ENCODE measurements at places on chromosomes 7 and 10.

GRCh38 chr7:79434098-79434497 is 19.4 kb downstream of the MAGI2 start:
- DNase-seq = no peak

DNA sequence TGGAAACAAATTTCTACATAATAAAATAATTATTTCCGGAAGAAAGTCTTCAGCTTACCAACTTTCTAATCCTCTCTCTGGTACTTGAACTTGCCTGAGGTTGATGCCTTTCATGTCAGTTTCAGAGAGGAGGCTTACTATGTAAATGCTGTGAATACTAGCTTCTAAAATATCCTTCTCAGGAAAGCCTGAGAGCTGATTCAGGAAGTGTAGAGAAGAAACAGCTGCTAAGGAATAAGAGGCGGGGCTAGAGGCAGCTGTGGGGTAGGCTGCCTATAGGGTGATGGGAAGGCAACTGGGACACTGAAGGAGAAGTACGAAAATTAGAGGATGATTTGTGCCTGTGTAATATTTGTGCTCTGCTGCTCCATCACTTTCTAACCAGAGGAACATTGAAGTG is 69.3 kb downstream of the AVL9 start:
- DNase-seq = peak; percentile 3

GRCh38 chr7:95794917-95795515 is 22.7 kb downstream of the DYNC1I1 start:
- DNase-seq = no peak

DNA sequence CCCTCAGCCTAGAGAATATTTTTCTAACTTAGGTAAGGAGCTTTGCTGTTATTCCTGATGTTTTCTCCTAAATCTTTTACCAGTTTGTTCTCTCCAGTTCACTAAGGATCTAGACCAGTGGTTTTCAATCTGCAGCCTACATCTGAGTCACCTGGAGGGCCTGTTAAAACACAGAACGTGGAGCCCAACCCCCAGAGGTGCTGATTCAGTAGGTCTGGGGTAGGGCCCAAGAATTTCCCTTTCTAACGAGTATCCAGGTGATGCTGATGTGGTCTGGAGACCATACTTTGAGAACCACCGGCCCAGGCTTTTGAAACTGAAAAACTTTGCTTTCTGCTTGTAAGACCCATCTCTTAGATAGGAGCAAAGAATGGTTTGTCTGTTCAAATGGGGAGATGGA is 51.2 kb upstream of the KMT2E start:
- no peak for DNase-seq

DNA sequence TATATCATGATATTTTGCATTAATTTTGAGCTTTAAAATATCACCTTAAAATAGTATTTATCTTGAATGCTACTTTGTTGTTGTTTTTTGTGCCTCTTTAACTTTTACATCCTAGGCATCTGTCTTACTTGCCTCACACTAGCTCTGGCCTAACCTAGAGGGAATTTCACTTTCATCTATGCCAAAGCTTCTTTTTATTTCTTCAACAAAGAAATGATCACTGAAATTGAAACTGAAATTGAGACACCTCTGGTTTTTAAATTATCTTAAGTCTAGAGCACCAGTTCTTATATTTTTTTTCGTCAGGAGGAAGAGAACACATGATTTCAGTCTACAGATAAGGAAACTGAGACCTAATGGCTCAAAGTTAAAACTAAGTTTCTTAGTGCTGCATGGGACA is 3.5 kb upstream of the SCIN start:
- no peak for DNase-seq

DNA sequence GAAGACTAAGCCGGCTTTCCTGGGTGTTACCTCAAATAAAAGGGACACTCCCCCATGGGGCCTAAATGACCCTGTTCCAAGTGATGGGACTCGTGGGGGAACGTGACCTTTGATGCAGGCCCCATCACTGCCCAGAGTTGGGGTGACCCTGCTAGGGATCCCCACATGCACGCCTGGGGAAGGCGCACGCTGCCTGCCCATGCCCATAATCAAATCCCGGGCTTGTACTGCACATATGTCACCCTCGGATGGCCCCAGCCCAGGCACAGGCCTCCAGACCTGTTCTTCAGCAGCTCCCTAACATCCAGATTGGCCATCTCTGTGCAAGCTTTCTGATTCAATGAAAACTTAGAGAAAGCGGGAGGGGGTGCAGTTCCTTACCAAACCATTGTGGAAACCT is 14.7 kb downstream of the EBF3 start:
- DNase-seq = no peak

GRCh38 chr7:21869785-21870402 is 75.8 kb downstream of the CDCA7L start:
- DNase-seq = no peak

GRCh38 chr7:27346531-27347275 is 104.1 kb downstream of the EVX1 start:
- DNase-seq = peak; percentile 26

DNA sequence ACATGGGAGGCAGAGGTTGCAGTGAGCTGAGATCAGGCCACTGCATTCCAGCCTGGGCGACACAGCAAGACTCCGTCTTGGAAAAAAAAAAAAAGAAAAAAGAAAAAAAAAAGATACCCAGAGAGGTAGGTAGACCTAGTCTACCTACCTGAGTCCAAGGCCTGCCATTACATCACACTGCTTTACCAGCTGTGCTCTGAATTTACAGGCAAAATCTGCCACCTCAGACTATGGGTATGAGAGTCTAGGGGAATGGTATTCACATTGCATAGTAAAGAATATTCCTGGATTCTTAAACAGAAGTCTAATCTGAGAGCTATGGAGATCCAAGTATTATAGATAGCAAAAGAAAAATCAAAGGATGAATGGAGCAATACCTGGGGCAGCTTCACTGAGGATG is 50.2 kb downstream of the NDUFB2 start:
- DNase-seq = no peak

GRCh38 chr7:43656997-43657396 is 72.3 kb downstream of the COA1 start:
- no peak for DNase-seq

- DNase-seq = no peak
These were observed 715.4 kb upstream of the NRP1 start for GRCh38 chr10:34049887-34050286.

GRCh38 chr7:92749832-92750446 is 86.4 kb downstream of the CDK6 start:
- no peak for DNase-seq

DNA sequence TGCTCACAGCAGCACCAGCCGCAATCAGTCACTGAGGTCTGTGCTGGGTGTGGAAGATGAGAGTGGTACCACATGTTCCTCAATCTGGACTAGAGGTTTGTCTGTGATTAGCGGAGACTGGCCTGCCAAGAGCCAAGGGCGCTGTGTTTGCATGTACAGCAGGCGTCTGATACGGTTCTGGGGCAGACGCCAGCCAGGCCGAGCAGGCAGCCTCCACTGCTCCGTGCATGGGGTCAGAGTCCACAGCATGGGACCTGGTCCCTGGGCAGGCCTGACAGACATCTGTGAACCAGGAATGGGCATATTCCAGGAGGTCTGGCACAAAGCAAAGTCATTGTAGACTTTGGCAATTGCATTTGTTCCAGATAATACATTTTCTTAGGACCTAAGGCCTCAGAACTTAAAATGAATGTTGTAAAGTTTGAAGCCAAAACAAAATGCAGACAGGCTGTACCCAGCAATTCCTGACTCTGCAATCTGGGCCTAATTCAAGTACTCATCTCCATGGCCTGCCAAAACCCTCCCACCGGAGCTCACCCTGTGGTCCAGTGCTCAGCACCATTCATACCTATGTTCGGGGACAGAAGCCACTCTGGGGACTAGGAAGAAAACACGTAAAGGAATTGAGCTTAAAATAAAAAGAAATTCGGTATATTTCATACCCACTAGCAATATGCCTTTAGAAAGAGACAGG is 50.0 kb upstream of the FAM20C start:
- DNase-seq = no peak

DNA sequence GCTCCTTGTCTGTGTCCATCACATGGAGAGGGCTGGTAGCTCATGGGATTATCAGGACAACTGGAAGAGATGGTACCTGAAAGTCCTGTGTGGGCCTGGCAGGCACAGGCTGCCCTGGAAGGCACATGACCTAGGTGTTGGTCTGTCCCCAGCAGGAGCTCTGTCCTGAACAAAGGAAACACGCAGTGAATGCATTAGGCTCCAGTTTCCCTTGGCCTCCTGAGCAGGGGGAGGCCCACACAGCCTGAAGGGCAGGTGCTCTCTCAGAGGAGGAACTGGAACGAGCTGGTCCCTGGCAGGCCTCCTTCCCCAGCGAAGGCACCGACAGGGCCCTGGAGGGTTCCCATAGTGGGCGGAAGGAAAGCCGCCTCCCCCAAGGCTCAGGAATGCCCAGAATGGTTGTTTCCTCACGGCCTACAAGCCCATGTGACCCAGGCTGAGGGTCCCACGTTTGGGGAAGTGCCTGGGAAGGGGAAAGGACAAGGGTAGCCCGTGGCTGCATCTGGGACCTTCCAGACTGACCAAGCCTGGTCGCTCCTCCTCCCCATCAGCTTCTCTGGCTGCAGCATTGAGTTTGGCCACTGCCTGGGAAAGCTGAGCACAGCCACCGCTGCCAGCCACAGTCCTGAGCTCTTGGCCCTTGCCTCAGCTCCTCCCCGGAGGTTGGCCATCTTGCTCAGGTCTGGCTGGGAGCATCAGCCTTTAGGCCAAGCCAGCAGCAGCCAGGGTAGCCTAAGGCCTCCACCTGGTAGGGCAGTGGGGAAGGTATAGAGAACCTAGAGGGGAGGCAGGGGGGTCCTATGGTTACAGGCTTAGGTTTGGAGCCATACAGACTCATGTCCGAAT is 21.8 kb downstream of the CXCL12 start:
- no peak for DNase-seq

All from SHP77 (cell line).